ENCODE measurements at places on chromosomes 7 and 10.

- DNase-seq = no peak
Observed at GRCh38 chr7:45646207-45646821, 72.1 kb downstream of the ADCY1 start.

- DNase-seq = no peak
Observed at GRCh38 chr10:90587081-90587491, 270.8 kb downstream of the HTR7 start.

DNA sequence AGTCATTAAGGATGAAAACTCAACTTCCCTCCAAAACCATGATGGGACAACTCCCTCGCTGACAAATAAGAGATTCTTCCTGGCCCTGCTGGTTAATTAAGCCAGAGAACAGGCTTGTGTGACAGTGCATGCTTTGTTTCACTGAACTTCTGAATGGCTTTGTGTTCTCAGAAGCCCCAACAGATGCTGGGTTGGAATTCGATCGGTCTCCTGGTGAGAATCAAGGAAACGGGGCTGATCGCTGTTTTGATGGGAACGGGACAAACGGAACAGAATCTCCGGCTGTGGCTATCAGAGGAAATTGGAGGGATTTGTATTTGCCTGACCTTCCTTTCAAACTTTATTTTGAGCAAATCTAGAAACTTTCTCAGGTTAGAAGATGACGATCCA, 145.0 kb downstream of the RNF216 start:
- no peak for DNase-seq

DNA sequence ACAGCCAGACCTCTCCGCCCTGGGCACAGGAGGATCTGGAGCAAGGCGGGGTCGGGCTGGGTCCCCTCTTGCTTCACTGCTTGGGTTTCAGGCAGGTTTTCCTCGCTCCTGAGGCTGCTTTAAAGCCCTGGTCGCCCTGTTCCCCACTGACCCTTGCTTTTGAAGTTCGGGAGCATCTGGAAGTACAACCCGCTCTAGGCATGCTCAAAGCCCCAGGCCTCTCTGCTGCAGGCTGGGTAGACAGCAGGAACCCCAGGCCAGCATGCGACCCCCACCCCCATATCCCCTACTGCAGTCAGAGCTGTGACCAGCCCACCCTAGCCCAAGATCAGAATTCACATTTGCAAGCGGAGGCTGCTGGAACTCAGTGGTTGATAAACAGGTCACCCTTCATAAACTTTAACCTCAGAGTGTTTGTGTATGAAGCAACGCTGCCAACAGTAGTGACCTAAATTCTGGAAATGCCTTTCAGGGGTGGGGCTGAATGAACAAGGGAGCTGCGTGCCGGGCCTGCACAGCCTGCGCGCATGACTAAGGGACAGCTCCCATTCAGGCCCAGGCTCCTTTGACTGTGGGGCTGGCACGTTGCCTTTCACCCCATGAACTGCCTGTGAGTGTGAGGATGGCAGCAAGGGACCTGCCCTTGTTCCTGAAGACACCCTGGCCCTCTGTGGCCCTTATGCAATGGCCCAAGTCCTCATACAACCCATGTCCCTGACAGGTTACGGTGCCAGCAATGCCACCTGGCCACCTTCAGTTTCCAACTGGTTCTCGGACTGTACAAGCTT, 52.5 kb downstream of the PROSER2 start:
- no peak for DNase-seq

DNA sequence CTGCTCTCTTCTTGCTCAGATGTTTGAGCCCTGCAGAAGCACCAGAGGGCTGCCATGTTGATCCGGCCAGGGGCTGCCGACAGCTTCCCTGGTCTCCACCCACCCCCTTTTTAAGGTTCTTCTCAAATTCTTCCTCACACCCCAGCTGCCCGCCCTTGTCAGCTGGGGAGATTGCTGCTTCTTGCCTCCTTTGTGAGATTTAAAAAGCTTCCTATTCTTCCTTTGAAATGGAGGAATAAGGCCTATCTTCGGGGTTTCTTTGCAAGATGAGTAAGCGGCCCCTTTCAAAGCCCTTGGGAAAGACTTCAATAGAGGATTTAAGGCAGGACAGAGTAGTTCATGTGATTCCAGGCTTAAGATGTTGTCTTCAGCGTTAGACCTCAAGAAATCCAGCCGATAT, 211.9 kb upstream of the SHH start:
- no peak for DNase-seq

GRCh38 chr7:17421941-17422340, 123.5 kb downstream of the AHR start:
- no peak for DNase-seq

GRCh38 chr7:50369143-50370026, 64.9 kb downstream of the IKZF1 start:
- peak; percentile 46 for DNase-seq

GRCh38 chr10:67789769-67790168, 48.2 kb downstream of the DNAJC12 start:
- no peak for DNase-seq

GRCh38 chr7:102258749-102259107, 27.9 kb upstream of the SH2B2 start:
- no peak for DNase-seq

DNA sequence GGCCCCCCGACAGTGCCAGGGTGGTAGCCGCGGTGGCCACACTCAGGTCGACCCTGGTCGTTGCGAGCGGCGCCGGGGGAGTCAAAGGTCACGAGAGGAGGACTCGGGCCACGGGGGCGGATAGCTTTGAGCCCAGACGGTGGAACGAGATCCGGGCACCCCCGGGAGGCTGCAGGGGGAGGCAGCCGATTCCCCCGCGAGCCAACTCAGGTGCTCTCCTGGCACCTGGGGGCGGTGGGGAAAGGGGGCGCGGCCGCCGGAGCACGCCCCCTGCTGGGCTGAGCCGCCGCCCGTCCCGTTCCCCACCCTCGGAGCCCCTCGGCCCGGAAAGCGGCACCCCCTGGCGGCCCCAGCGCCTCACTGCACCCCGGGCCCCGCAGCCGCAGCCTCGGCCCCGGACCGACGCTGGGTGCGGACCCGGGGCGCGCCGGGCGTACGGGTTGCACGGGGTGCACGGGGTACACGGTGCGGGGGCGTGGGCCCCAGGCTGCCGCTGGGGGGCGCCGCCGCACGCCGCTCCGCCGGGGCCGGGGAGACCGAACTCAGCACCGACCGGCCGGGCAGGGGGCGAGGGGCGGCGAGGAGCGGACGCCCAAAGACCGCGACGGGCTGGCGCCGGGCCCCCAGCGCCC, 521 bp upstream of the NYAP1 start:
- DNase-seq = no peak

DNA sequence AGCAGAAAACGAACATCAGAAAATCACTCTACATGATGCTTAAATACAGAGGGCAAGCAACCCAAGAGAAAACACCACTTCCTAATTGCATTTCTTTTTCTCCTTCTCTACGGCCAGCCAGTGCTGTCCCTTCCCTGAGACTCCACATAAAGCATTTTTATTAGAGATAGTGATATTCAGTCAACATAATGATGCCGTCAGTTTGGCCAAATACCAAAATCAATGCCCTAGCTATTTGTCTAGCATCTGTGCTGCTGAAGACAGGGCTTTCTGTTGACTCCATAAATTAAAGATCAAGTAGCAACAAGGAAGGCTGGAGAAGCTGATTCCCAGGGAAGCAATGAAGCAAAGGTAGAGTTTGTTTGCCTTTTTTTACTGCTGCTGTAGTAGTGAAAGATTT, 1024.9 kb downstream of the REEP3 start:
- no peak for DNase-seq

Measured in SK-N-DZ (cell line).